ENCODE measurements at places on chromosomes 13 and 19. TPM values are rescaled to one million over a fixed set of nuclear protein-coding genes. Genes with fewer than 3 reads are reported as not detected.

- peak; percentile 84 for DNase-seq
These were observed 50.0 kb upstream of the POSTN start for GRCh38 chr13:37648609-37649008.

- no peak for DNase-seq
These were observed 55.0 kb downstream of the GGACT start for GRCh38 chr13:100533588-100534041.

- no peak for DNase-seq
These were observed 14.4 kb downstream of the RGCC start for GRCh38 chr13:41471785-41472184.

GRCh38 chr19:32129141-32129540 is 216.3 kb upstream of the ZNF507 start:
- DNase-seq = no peak

Gene LILRA1
- total RNA-seq = not detected

Gene THSD8
- total RNA-seq = not detected

DNA sequence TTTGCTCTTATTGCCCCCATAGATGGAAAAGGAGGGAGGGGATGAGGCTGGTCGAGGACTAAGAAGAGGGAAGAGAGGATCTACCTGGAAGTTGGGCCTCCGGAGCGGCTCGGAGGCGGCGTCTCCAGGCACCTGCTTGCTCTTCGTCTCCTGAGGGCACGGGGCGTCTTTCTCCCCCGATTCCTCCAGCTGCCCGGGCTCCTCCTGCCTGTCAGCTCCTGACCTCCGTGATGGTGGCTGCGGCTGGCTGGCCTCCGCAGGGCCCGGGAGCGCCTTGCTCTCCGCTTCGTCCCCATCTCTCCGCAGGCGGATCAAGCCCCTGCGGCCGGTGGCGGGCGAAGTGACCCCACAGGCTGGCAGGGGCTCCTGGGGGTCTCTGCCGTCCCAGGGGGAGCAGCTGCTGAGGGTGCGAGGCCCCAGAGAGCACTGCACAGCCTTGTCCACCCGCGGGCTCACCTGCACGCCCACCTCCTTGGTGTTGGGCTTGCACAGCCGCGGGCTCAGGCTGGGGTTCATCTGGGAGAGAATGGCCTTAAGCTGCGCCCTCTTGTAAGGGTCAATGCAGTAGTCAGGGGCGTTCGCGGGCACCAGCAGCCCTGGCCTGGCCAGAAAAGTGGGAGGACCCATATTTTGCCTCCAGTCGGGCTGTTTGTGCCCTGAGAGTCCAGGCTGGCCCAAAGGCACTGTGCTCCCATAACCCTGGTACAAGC is 3.8 kb downstream of the ZAR1L start:
- no peak for DNase-seq

All from M059J (cell line).